ENCODE measurements at places on chromosomes 7 and 10.

GRCh38 chr7:117567781-117568180 lies 88.0 kb downstream of the CFTR start:
- DNase-seq, result no peak

DNA sequence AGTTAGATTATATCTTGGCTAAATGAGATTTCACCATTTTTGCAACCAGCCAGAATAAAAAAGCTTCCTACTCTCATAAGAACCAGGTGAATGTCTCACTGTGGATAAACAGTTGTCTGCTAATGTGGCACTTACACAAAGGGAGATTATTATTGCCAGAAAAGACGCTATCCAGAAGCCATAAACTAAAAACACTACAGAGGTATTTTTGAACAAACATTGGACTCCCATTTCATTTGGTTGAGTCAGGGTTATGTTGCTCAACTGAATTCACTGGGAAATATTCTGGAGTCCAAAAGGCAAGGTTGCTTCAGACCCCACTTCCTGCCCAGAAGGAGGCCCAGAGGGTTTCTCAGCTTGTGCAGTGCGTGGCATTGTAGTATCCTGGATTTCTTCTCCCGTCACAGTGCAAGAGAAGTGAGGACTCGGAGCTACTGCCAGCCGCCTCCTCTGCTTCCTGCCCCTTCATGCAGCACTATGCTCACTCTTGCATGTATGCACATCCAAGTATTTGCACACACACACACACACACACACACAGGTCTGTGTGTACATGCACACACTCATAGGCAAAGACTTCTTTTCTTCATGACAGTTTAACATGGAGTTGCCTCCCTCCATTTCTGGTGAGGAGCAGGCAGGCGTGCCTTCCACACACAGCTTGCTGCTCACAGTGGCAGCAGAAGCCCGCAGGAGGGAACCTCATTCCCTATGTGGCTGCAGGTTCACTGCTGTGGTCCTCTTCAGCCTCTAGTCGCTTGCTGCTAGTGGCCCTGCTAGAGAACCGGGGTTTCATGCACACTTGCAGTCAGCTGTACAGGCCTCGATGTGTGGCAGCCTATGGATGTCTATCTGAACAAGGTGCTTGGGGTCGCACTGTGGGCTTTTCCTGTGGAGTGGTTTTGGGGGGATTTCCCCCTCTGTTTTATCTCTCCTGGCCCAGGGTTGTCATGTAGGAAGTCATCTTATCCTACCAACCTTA lies 10.1 kb downstream of the DENND10 start:
- DNase-seq, result no peak

DNA sequence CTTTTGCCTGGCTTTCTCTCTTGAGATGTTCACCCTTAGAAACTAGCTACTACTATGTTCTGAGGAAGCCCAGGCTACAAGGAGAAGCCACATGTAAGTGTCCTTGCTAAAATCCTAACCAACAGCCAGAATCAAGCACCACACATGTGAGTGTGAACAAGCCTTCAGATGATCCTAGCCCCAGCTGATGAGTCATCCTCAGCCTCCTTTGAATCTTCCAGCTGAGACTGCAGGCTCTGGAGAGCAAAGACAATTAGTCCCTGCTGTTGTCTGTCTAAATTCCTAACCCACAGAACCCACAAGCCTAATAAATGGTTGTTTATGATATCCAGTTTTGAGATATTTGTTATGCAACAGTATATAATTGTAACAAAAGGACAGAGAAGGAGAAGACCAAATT lies 92.8 kb upstream of the TAC1 start:
- no peak for DNase-seq

- DNase-seq, result peak; percentile 24
Observed at GRCh38 chr10:127853868-127854768, 38.6 kb downstream of the CLRN3 start.

GRCh38 chr7:5428478-5429252 lies 5.0 kb upstream of the TNRC18 start:
- DNase-seq, result no peak

DNA sequence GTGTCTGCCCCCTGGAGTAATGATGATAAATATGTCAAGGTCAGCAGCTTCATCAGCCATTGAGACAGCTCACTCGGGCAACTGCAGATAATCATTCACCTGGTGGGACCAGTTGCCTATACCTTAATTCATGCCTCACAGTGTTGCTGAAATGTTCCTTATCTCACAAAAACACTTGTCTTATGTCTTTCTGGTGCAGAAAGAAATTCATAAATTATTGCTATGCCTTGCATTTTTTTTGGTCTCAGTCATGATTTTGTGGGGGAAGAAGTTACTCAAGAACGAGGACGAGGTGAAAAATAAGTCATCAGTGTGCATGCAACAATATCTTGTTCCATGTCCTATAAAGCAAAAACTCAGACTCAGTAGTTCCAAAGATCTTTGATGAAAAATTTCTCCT lies 16.0 kb downstream of the TRIL start:
- no peak for DNase-seq

DNA sequence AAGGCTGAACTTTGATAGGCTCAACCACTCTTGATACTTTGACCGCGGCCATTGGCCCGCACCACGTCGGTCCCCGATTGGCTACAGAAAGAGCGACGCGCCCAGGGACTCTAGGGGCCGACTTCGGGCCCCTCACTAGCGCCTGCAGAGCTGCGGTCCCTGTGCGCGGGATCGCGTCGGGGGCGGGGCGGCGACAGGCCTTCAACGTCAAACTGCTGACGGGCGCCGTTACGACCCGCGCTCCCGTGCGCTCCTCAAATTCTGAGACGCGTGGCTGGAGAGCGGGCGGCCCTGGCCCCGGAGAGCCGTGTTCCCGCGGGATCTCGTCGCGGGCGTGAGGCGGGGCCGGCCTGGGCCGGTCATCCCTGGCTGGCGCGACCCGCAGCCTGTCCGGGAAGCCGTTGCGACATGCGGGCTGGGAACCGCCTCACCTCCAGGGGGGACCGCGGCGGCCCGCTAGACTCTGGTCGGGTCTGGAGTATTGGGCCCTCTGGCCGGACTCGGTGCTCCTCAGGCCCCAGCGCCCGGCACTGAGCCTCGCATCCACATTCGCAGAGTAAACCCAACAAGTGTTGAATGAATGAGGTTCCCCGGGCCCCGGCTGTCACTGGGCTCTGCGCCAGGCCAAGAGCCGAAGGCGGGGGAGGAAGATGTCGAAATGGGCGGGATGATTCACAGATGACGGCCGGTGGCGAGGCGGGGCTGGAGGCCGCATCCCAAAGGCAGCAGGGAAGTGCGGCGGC lies 643 bp upstream of the SLC25A28 start:
- DNase-seq, result peak; percentile 81

- no peak for DNase-seq
Observed at GRCh38 chr10:111944331-111944730, 239.2 kb downstream of the GPAM start.

DNA sequence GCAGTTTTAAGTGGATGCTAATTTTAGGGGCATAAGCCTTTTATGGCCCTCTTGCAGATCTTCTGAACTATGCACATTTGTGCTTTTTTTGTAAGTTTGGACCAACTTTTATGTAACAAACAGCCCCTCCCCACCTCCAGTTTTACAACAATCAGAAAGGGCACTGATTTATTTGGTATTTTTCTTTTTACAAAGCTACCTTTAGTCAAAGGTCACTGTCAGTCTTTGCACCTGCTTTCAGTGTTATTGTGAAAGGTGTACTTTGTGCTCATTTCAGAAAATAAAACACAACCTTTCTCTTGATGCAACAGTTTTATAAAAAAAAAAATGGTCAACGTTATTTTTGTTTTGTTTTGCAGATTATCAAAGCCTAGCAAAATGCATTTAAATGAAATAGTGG lies 39.2 kb downstream of the MPLKIP start:
- no peak for DNase-seq
